NCI-H2171 treated with DMSO at 0.1 percent for 48 hours (cell line): ENCODE measurements at places on chromosomes 3 and 15.

GRCh38 chr15:82968066-82968465 is 15.5 kb upstream of the HOMER2 start:
- no peak for DNase-seq

DNA sequence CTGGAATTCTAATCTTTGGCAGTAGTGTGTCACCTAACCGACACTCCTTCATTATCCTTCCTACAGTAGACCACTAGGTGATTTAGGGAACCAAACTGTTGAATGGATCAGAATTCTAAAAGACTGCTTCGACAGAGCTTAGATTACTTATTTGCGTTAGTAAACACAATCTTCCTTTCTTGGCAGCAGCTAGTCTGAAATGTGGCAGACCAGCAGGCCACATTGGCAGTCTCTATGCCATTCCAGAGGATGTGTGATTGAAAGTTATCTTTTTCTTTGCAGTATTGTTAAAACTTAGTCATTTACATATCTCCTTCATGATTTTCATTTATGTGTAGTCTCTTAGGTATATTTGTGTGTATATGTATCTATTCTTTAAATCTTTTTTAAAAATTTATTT is 23.6 kb downstream of the MBNL1 start:
- no peak for DNase-seq

DNA sequence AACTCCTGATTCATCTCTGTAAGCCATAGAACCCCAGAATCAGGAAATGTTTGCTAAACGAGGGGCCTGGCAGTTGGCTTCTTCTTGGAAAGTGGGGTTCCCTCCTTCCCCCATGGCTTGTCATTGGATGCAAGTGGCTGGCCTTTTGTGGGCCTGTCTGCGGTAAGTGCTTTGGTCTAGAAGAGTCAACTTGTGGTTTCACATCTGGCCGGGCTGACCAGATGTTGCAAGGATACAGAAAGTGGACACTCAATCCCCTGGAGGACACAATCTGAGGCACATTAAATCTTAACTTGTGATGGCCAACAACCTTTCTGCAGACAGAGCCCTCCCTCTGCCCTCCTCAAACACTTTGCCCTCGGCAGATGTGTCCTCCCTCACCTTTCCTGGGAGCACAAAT is 1.1 kb downstream of the FAH start:
- no peak for DNase-seq

- DNase-seq, result no peak
Observed at GRCh38 chr15:43118286-43118685, 12.4 kb upstream of the UBR1 start.

- DNase-seq, result no peak
Observed at GRCh38 chr3:140706360-140706759, 28.5 kb downstream of the TRIM42 start.

DNA sequence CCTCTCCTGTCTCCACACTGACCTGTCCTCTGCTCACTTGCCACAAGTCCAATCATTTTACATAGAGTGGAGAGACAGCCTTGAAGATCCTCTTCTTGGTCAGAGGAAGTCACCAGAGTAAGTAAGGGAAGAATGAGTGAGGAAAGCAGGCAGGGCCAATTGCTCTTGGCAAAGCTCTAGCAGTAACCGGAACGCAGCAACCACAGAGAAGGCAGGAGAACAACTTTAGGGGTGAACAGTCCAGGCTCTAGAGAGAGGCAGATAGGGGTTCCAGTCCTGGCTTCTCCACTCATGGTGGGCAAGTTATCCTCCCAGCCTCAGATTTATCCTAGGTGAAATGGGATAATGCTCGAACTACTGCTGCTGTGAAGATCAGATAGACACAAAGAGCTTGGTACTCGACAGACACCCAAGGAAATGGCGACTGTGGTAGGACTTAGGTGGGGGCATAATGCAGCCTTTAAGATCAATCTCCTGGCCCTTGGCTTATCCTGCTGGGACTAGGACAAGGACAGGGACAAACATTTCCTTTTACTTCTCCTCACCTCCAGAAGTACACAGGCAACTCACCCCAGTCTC is 1.2 kb upstream of the ADAMTSL3 start:
- DNase-seq, result no peak

- peak; percentile 47 for DNase-seq
Observed at GRCh38 chr3:50138266-50139200, 16.6 kb upstream of the SEMA3F start.

GRCh38 chr3:98262046-98262445 is 2.0 kb upstream of the OR5H6 start:
- no peak for DNase-seq

- no peak for DNase-seq
Observed at GRCh38 chr3:38141173-38141951, 2.9 kb downstream of the MYD88 start.

GRCh38 chr3:173983343-173983742 is 585.8 kb downstream of the NLGN1 start:
- no peak for DNase-seq

- DNase-seq, result no peak
Observed at GRCh38 chr15:101353240-101353639, 58.2 kb upstream of the SNRPA1 start.

DNA sequence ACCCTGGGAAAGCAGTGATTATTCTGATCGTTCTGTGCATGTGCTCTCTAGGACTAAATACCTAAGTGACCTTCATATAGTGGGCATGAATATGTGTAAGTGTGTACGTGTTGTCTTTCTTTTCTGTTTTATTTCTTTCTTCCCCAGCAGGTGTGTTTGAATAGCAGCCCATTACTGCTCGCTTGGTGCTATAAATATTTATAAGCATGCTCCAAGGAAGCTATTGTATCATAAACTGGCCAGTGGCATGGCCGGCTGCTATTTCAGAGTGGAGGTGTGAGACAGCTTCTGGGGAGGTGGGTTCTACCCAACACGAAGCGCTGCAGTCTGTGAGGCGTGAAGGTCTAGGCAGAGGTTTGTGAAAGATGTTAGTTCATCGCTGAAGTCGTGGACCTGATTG is 641.8 kb downstream of the NTRK3 start:
- no peak for DNase-seq

DNA sequence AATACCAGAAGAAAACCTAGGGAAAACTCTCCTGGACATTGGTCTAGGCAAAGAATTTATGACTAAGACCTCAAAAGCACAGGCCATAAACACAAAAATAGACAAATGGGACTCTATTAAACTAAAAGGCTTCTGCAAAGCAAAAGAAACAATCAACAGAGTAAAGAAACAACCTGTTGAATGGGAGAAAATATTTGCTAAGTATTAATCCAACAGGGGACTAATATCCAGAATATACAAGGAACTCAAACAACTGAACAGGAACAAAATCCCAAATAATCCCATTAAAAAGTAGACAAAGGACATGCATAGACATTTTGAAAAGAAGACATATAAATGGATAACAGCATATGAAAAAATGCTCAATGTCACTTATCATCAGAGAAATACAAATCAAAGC is 6.9 kb upstream of the ACVR2B start:
- DNase-seq, result no peak

- no peak for DNase-seq
Observed at GRCh38 chr15:69515926-69516325, 63.3 kb downstream of the RPLP1 start.

- no peak for DNase-seq
Observed at GRCh38 chr15:81536356-81536755, 162.3 kb upstream of the TMC3 start.

- DNase-seq, result no peak
Observed at GRCh38 chr3:25438791-25439555, 10.9 kb downstream of the RARB start.

DNA sequence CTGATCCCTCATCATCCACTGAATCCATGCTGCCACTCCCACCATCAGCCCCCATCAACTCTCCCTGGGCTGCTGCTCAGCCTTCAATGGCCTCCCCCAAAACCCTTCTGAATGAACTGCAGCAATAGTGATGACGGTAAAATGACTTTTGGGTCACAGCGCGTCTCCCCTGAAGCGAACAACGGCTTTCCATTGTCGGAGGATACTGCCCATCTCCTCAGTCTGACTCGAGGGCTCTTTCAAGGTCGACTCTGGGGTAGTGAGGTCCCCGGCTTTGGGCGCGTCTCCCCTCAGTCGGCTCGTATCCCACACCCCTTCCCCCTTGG is 57.2 kb upstream of the ZBTB38 start:
- no peak for DNase-seq

GRCh38 chr3:130433306-130433705 is 83.7 kb upstream of the COL6A6 start:
- no peak for DNase-seq

DNA sequence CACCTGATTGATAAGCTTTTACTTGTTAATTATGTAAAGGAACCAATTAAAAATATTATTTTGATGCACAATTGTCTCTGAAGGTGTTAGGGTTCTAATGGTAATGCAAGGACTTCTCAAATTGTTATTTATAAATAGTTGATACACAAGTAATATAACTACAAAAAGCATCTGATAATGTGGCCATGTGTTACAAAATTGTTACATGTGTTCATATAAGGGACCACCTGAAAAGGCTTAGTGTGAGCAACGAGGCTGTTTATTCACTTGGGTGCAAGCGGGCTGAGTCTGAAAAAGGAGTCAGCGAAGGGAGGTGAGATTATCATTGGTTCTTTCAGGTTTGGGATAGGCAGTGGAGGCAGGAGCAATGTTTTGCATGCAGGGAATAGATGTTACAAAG is 421.9 kb upstream of the CADM2 start:
- DNase-seq, result no peak

DNA sequence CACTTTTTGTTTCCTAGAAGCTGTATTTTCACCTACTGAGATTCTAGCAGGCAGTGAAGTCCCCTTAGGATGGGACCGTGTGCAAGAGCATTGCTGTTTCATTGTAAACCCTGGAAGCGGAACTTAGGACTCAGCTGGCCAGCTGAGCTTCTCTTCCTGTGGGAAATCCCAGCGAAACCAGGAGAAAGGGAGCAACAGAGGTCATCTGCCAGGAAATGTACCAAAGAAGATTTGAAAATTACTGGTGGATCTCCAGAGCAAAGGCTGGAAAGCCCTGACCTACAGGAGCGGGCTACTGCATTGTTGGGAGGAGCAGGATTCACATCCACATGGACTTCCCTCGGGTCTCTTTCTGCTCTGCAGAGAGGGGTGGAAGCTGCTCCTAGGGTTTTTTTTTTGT is 7.6 kb upstream of the ADPRH start:
- no peak for DNase-seq

GRCh38 chr15:53591041-53591440 is 168.4 kb downstream of the WDR72 start:
- no peak for DNase-seq

- no peak for DNase-seq
Observed at GRCh38 chr3:4284865-4285264, 18.3 kb upstream of the SETMAR start.
